T-cell (primary cell): ENCODE measurements at places on chromosomes 6 and 20.

GRCh38 chr6:42118162-42119001 lies 24.0 kb downstream of the C6orf132 start:
- DNase-seq: no peak

GRCh38 chr20:18506744-18507143 lies 996 bp upstream of the SEC23B start:
- DNase-seq: no peak

GRCh38 chr6:31736021-31736767 lies at the start of gene CLIC1:
CLIC1 (minus strand) TSS chr6:31736530; CDS start chr6:31736300, 230 bp downstream.
- DNase-seq: peak; percentile 44

DNA sequence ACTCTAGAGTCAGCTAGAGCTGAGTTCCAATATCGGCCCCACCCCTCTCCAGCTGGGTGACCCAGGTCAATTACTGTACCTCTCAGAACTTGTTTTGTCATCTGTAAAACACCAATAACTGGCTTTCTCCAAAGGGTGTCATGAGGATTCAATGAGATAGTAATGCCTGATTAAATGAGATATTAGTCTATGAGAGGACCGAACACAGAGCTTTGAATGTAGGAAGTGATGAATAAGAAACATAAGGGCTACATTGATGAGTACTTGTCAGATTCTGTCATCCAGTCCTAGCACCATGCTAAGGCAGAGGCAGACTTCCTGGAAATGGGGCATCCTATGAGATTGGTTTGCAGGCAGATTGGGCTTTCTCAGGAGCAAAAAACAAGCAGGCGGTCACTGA lies 20.2 kb downstream of the BPI start:
- DNase-seq: no peak

GRCh38 chr6:18293076-18293904 lies 29.0 kb upstream of the DEK start:
- no peak for DNase-seq

- no peak for DNase-seq
Measured at GRCh38 chr6:44737829-44738528, 350.5 kb downstream of the CDC5L start.

GRCh38 chr6:31697555-31697954 lies 5.6 kb downstream of the ABHD16A start:
- no peak for DNase-seq

- DNase-seq: no peak
Measured at GRCh38 chr6:44024574-44025219, 102.6 kb downstream of the MRPL14 start.

- no peak for DNase-seq
Measured at GRCh38 chr6:80158478-80158989, 52.1 kb downstream of the BCKDHB start.

DNA sequence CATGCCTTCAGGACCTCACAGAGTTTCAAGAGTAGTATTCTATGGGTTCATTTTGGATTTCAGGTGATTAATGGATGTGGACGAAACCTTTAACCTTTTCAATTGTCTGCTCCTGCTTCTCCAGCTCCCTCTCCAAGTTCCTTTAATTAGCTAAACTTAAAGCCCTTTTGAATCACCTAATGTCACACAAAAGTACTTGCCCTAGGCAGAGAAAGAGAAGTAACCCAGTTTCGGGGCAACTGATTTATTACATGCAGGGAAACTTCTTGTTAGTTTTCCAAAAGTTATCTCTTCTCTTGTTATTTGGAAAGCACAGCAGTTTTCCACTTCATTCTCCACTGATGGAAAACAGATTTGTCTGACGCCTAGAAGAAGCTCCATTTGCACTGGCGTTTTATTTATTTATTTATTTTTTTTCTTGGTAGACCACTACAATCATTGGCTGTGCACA lies 407.7 kb upstream of the JARID2 start:
- no peak for DNase-seq

GRCh38 chr20:22619806-22620205 lies 35.4 kb upstream of the FOXA2 start:
- DNase-seq: no peak

DNA sequence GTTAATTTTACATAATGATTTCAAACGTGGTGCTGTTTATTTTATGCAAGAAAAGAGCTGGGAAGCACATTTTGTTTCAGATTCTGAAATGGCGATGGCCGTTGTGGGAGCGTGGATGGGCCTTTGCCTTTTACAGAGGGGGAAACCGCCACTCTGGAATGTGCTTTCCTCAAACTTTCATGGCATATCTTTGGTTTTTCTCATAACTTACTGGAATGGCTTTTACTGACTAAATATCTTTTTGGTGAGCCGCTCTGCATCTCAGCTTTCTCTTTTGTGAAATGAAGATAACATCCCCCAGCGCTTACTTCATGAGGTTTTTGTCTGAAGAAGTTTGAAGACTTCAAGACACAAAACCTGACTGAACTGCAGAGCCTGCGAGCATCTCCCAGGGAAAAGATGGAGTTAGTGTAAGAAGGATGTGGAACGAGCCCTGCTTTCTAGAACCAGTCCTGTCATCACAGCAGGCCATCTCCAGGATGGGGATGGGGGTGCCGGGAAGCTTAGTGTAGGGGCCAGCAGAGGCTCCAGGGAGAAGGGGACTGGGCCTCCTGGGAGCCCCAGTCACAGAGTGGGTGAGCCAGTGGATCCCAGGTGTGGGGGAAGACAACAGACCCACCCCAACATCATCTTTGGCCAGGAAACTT lies 61.8 kb upstream of the TIAM2 start:
- no peak for DNase-seq

- DNase-seq: no peak
Measured at GRCh38 chr6:2126351-2126750, 119.1 kb downstream of the GMDS start.

GRCh38 chr6:161918109-161918531 lies 644.3 kb upstream of the AGPAT4 start:
- DNase-seq: no peak

DNA sequence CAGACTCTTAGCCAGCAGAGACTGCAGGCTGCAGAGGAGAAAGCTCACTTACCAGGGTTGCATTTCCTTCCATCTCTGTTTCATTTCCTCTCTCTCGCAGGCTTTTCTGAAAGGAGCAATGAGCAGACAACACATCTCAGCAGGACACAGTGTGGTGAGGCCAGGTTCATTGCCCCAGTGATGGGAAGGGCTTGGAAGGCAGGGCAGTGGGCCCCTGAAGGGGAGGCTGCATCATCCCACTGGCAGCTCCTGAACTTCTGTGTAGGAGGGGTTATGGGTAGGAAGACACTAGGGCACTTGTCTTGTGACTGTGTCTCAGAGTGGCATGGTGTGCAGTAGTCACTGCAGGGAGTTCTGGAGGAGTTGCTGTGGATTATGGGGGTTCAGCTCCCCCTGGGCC lies 246.8 kb downstream of the QKI start:
- no peak for DNase-seq

DNA sequence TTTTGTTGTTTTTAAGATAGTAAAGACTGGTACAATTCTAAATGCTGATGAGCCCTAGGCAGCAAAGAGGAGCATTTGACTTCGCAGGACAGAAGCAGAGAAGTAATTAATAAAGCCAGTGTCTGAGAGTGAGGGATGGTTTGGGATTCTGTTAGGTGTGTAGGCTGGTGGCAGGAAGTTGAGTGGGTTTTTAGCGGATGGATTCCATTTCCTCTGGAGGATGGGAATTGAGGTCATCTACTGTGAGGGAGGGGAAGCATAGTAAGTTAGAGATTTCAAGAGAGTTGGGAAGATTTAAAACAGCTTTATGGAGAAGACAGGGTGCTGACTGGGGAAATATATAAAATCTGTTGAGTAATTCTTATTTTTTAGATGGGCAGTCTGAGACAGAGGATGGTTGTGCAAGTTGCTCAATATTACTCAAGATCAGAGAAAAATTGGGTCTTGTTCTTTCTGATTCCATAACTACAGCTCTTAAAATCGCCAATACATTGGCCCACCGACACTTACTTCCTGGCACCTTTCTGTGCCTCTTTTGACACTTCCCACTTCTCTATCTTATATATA lies 48.8 kb downstream of the PRL start:
- no peak for DNase-seq

DNA sequence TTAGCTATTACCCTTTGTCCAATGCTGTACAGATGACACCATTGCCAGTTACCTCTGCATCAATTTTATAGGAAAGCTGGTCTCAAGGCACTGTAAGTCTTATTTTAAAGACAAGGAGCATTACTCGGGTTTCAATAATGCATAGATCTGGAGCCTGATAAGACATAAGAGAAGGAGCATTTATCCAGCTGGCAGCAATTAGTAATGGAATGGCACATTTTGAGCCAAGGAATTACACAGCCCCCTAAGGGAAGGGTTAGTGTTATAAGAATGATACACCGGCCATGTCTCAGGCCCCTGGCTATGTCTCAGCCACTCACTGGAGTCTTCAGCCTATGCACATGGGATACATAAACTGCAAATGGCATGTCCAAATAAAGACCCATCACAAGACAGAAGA lies 23.1 kb upstream of the TMEM242 start:
- DNase-seq: no peak

DNA sequence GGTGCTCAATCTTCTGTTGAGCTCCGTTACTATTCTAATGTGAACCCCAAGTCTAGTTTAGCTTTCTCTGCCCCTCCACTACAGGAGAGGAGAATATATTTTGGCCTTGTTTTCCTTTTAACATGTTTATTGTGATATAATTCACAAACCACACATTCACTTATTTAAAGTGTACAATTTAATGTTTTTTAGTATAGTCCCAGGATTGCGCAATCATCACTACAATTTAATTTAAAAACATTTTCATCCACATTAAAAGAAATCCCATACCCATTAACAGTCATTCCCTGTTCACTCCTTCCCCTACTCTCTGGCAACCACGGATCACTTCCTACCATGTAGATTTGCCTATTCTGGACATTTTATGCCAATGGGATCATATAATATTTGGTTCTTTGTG lies 64.5 kb upstream of the BMP6 start:
- no peak for DNase-seq

GRCh38 chr6:53378208-53378607 lies 29.5 kb upstream of the ELOVL5 start:
- DNase-seq: no peak

- DNase-seq: no peak
Measured at GRCh38 chr6:146545581-146545980, 1.9 kb downstream of the RAB32 start.

DNA sequence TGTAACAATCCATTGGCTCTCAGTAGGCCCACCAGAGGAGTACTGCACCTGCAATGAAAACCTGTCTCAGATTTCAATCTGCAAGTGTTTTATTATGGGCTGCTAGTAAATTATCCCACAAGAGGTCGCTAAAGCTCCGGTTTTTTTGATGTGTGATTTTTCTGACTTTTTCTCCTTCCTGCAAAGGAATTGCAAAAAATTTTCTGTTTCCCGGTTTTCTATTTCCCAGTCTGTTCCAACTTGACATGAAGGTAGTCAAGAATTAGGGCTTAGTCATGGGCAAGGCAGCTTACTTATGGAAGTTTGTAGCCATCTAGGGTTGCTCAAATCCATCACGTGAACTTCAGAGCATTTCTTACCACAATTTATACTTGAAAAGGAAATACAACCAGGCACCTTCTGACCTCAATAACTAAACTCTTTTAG lies 38.5 kb upstream of the AHI1 start:
- no peak for DNase-seq

GRCh38 chr20:44610313-44610962 lies 28.1 kb downstream of the PKIG start:
- DNase-seq: peak; percentile 32

GRCh38 chr20:34324541-34324940 lies 21.4 kb upstream of the AHCY start:
- no peak for DNase-seq
